Progenitor cell of endocrine pancreas (in vitro differentiated cells): ENCODE measurements at places on chromosomes 1 and 21.

DNA sequence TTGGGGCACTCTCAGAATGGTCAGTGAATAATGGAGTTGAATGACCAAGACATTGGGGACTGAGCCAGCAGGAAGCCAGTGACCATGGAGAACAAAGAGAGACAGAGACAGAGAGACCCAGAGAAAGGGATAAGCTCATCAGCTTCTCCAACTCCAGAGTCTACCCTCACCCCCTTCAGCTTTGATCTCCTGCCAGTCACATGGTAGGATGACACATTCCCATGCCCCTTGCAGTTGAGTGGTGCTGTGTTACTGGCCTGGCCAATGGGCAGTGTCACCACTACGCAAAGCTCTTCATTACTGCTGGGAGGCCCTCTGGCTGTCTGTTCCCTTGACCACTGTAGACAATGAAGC is 643.5 kb downstream of the AJAP1 start:
- peaks cover 18% of the 10 kb centered on the region for H3K27me3 ChIP-seq
- peaks cover 3% of the 10 kb centered on the region for H3K4me1 ChIP-seq
- no peaks in the 10 kb centered on the region for H3K36me3 ChIP-seq
- no peak overlapping the region for H3K27ac ChIP-seq
- DNase-seq = no peak

DNA sequence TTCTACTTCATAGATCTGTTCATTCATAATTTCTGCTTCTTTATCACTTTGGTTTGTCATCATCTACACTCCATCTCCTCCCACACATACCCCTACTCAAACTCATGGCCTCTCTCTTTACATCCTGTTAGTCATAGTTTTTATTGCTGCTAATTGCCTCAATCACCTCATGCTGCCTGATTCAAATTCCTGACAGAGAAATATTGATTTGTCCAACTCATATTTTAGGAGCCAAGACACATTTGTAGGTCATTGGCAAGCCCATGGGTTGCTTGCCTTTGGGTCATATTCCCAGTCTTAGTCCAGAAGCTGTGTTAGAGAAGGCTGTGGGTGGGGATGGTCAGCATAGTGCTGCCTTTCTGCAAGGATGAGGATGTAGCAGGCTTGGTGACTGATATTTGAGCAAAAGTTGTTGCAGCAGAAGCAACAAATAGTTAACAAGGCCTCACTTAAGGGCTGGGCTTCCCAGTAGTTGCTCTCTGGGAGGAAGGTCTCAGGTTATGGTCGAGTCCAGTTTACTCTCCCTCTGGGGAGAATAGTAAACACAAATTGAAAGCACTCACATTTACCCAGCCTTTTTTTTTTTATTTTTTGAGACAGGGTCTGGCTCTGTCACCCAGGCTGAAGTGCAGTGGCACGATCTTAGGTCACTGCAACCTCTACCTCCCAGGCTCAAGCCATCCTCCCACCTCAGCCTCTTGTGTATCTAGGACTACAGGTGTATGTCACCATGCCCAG is 22.4 kb upstream of the EPS15 start:
- no peak overlapping the region for H3K27ac ChIP-seq
- H3K4me3 ChIP-seq = no peak overlapping the region
- no peaks in the 10 kb centered on the region for H3K27me3 ChIP-seq
- no peak for DNase-seq
- H3K4me1 ChIP-seq = peaks cover 3% of the 10 kb centered on the region

GRCh38 chr1:171916315-171916771 is 75.0 kb downstream of the DNM3 start:
- no peak for DNase-seq
- H3K27ac ChIP-seq = no peak overlapping the region
- no peaks in the 10 kb centered on the region for H3K36me3 ChIP-seq
- no peaks in the 10 kb centered on the region for H3K27me3 ChIP-seq
- no peak overlapping the region for H3K4me3 ChIP-seq

DNA sequence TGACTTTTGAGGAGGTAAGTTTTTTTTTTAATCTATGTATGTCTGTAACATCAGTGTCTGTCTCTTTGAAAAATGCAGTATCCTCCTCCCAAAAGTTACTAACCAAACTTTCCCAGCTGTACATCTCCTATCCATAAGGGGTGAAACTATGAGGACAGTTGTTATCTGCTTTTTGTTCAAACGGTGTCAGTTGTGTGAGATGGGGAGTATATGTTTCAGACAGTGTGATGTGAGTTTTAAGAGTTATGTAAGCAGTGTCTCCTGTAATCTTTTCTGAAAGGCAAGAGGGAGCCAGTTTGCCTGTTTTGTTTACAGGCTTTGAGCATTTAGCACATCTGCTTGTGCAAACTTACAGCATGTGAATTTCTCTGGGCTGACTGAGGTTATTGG is 34.8 kb upstream of the CACYBP start:
- peak overlapping the region; percentile 14 for H3K27ac ChIP-seq
- H3K4me1 ChIP-seq = peaks cover 44% of the 10 kb centered on the region
- H3K36me3 ChIP-seq = peaks cover 3% of the 10 kb centered on the region
- H3K4me3 ChIP-seq = no peak overlapping the region
- H3K27me3 ChIP-seq = no peaks in the 10 kb centered on the region

GRCh38 chr1:63362578-63362977 is 4.8 kb upstream of the ALG6 start:
- H3K4me3 ChIP-seq = no peak overlapping the region
- no peak overlapping the region for H3K27ac ChIP-seq
- H3K27me3 ChIP-seq = peaks cover 15% of the 10 kb centered on the region
- H3K36me3 ChIP-seq = no peaks in the 10 kb centered on the region
- peaks cover 2% of the 10 kb centered on the region for H3K4me1 ChIP-seq
- DNase-seq = no peak

DNA sequence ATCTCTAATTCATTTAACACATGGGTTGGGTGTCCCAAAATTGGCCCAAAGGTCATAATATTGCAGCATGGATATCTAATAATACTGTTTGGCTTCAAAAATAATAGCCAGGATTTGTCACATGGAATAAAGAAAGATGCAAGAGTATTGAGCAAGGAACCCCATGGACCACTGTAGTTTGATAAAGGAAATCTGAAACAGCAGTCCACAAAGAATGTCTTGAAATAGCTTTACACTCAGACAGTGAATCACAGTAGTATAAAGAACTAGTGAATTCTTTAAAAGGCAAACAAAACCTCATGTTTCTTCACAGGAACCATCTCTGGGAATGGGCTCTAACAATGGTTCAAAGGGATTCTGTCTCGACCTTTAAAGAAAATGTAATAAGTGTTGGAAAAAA is 576.1 kb upstream of the ZRANB2 start:
- no peaks in the 10 kb centered on the region for H3K4me1 ChIP-seq
- H3K36me3 ChIP-seq = no peaks in the 10 kb centered on the region
- no peak overlapping the region for H3K4me3 ChIP-seq
- H3K27me3 ChIP-seq = no peaks in the 10 kb centered on the region

GRCh38 chr1:2977886-2978611 is 43.2 kb upstream of the ACTRT2 start:
- no peak overlapping the region for H3K27ac ChIP-seq
- H3K4me3 ChIP-seq = no peak overlapping the region
- H3K4me1 ChIP-seq = no peaks in the 10 kb centered on the region
- H3K36me3 ChIP-seq = no peaks in the 10 kb centered on the region
- H3K27me3 ChIP-seq = no peaks in the 10 kb centered on the region

DNA sequence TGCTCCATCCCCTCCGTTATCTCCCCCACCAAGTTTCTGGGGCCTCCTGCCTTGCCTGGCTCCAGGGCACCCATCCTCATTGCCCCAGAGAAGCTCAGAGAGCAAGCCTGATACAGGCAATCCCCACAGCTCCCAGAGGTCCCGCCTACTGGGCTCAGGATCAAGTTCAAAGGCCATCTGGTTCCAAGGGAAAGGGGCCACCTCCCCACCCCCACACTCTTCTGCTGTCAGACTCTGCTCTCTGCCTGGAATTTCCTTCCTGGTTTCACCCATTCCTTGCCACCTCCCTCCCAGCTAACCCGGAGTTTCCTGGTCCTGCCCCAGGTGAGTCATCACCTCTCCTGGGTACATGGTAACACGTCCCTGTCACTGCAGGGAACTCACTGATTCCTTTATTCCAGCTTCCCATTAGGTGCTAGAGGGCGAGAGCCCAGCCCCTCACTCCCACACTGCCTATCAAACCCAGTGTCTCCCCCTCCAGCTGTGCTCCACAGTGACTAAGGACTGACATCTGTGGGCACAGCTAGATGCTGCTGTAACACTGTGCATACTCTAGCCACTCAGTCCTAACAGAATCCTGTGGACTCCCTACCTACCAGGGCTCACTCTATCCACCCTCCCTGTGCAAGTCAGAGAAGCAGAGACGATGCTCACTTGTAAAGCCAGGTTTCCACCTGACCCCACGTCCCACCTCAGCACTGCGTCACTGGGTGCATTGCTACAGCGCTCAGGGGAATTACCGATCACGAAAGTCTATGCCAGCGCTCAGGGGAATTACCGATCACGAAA is 21.8 kb downstream of the RSPH1 start:
- H3K4me1 ChIP-seq = peaks cover 9% of the 10 kb centered on the region
- no peak overlapping the region for H3K4me3 ChIP-seq
- H3K27ac ChIP-seq = peak overlapping the region; percentile 55
- no peaks in the 10 kb centered on the region for H3K27me3 ChIP-seq
- H3K36me3 ChIP-seq = no peaks in the 10 kb centered on the region

DNA sequence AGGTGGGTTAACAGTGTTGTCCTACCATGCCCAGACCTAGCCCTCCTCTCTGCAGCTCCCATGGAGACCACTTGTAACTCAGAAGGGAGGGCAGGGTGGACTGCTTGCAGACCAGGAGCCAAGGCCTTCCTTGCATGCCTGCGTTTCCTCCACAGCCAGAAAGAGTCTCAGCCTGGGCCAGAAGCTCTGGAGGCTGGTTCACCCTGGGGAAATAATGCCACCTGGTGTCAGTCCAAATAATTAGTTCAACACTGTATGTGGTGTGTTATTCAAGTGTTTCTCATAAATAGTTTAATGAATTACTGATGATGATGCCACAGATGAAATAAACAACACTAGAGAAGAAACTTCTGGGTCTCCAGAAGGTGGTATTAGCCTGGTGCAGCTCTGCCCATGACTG is 16.9 kb upstream of the VANGL1 start:
- DNase-seq = no peak
- no peaks in the 10 kb centered on the region for H3K27me3 ChIP-seq
- no peak overlapping the region for H3K4me3 ChIP-seq
- peaks cover 1% of the 10 kb centered on the region for H3K4me1 ChIP-seq
- no peak overlapping the region for H3K27ac ChIP-seq
- peaks cover 4% of the 10 kb centered on the region for H3K36me3 ChIP-seq

GRCh38 chr1:165885305-165885694 is 57.9 kb downstream of the UCK2 start:
- H3K36me3 ChIP-seq = peaks cover 2% of the 10 kb centered on the region
- H3K27me3 ChIP-seq = no peaks in the 10 kb centered on the region
- H3K27ac ChIP-seq = no peak overlapping the region

DNA sequence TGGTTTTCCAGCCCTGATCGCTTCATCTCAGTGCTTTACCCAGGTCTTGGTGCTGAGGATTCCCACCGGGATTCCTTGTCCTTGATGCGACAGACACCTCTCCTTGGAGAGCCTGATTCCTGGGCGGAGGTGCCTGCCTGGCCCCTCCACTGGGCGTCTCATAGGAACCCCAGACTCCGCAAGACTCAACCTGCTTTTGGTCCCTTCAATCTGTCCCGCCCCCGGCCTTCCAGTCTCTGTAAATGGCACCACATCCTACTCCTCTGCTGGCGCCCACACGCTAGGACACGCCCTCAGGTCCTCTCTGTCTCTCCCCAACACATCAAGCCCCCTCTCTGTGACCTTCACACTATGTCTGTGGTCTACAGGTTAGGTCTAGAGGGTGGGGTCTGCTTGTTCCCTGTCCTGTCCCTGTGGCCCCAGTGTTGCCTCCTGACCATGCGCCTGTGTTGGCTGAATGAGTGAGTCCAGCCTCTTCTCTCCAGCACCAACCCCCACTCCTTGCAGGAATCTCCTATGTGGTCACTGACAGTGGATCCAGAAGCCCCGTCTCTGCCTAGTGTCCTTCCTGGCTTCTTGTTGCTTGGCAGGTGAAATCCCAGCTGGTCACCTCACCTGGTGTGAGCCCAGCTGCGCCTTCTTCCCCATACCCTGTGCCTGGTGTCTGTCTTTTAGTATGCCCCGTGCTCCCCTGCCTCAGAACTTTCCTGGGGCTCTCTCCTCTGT is 119.7 kb upstream of the C1orf174 start:
- no peak for DNase-seq
- no peak overlapping the region for H3K27ac ChIP-seq
- H3K4me3 ChIP-seq = no peak overlapping the region
- H3K27me3 ChIP-seq = peaks cover 35% of the 10 kb centered on the region
- H3K36me3 ChIP-seq = no peaks in the 10 kb centered on the region

DNA sequence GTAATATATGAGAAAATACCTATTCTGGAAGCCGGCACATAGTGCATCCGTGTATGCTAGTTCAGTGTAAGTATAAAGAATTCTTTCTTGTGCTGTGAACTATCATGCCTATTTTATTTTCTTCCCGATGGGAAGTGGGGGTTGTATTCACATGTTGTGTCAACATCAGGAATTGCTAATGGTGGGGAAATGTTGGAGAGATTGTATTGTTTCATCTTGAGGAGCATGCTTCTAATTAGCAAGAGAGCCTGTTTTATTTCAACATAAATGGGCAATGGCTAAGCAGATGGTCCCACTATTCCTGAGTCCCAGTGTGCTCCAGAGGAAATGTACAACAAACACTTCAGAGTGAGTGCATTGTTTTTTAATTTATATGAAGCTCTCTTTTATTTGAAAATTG is 485.2 kb downstream of the PLPP3 start:
- H3K4me1 ChIP-seq = peaks cover 8% of the 10 kb centered on the region
- peaks cover 5% of the 10 kb centered on the region for H3K27me3 ChIP-seq
- DNase-seq = no peak
- no peak overlapping the region for H3K27ac ChIP-seq

DNA sequence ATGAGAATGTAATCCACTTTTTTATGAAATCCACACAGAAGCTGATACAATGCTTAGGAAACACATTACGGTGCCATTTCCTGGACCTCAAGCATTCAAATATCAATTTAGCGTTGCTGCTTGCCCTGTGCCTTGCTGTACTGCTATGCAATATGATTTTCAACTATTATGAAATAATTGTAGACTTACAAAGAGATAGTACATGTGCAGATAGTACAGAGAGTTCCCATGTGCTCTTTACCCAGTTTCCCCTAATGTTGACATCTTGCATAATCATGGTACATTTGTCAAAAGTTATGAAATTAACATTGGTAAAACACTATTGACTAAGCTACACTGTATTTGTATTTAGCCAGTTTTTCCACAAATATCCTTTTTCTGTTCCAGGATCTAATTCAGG is 37.7 kb upstream of the PTBP2 start:
- no peak overlapping the region for H3K4me3 ChIP-seq
- no peaks in the 10 kb centered on the region for H3K27me3 ChIP-seq
- no peak overlapping the region for H3K27ac ChIP-seq
- peaks cover 2% of the 10 kb centered on the region for H3K4me1 ChIP-seq
- no peak for DNase-seq
- no peaks in the 10 kb centered on the region for H3K36me3 ChIP-seq

DNA sequence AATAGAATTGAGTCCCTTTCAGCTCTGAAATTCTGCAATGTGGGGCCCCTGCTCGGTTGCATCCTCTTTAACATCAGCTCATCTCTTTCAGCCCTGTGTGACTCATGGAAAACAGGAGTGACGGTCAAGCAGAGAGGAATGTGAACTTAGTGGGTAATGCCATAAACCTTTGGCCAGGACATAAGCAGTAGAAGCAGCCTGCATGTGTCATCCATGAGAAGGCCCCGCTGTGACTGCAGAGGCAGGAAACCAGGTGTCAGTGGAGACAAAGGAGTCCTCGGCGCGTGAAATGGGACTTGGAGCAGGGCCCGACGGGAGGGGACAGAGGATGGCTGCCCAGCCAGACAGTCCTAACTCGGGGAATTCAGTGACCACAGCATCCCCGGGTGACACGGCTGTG is 21.1 kb upstream of the EPHB2 start:
- H3K36me3 ChIP-seq = no peaks in the 10 kb centered on the region
- H3K4me1 ChIP-seq = peaks cover 9% of the 10 kb centered on the region
- H3K4me3 ChIP-seq = no peak overlapping the region
- peaks cover 18% of the 10 kb centered on the region for H3K27me3 ChIP-seq
